Vagina (tissue), 2 donors: ENCODE measurements at places on chromosomes 4 and X.

DNA sequence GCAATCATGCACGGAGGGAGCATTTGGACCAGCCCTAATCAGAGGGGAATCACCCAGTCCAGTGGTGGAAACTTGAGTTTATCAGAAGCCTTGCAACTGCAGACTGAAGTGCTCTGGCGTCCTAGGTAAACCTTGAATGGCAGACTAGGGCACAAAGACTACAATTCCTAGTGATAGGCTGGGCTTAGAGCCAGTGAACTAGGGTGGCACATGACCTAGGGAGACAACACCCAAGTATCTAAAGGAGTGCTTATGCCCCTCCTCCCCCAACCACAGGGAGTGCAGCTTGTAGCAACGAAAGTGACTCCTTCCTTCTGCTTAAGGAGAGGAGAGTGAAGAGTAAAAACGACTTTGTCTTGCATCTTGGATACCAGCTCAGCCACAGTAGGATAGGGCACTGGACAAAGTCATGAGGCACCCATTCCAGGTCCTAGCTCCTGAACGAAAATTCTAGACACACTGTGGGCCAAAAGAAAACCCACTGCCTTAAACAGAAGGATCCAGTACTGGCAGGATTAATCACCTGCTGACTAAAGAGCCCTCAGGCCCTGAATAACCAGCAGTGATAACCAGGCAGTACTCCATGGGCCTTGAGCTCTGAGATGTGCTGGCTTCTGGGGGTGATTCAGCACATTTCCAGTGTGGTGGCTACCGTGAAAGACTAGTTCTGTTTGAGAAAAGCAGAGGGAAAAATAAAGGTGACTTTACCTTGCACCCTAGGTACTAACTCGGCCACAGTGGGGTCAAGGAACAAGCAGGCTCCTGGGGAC is 58.7 kb upstream of the STARD8 start:
- no peak for DNase-seq
- no peak overlapping the region for H3K27ac ChIP-seq
- no peak overlapping the region for H3K4me3 ChIP-seq
- no peaks in the 10 kb centered on the region for H3K4me1 ChIP-seq

DNA sequence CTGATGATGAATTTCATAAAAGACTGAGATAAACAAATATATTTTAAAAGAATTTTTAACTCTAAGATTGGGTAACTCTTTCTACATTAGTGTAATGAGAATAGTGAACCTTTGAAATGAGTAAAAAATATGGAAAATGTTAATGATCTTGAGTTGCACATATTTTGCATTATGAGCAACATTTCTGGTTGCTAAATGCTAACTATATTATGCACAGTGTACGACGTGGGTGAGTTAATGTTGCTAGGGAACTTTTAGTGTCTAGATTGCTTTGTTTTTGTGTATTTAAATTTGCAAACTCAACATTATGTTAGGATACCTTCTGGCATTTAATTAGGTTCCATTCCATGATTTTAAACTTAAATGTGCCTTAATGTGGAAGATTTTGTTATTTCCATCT is 612.9 kb upstream of the GALNT7 start:
- no peaks in the 10 kb centered on the region for H3K4me1 ChIP-seq
- H3K36me3 ChIP-seq: no peaks in the 10 kb centered on the region
- H3K27me3 ChIP-seq: no peaks in the 10 kb centered on the region
- no peak overlapping the region for H3K27ac ChIP-seq
- no peak for DNase-seq

- H3K27me3 ChIP-seq: no peaks in the 10 kb centered on the region
- no peaks in the 10 kb centered on the region for H3K4me1 ChIP-seq
- H3K4me3 ChIP-seq: no peak overlapping the region
- no peak overlapping the region for H3K27ac ChIP-seq
These were observed 131.0 kb downstream of the PRKX start for GRCh38 chrX:3582451-3582850.

DNA sequence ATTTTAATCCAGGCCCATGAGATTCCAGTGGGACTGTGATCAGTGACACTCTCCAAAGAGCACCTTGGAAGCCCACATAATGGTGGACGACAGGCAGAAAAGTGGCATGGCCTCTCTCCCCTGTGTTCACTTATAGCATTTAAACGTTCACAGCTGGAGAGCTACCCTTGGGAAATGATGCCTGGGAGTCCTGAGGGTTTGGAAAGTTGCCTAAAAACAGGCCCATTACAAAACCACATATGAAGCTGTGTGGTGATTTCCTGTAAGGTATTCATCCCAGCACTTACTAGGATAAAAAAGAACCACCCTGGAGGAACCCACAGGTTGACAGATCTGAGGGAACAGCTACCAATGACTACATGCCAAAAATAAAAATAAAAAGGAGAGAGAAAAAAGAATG is 193.2 kb downstream of the RASL11B start:
- no peak overlapping the region for H3K27ac ChIP-seq
- H3K4me1 ChIP-seq: no peaks in the 10 kb centered on the region
- no peaks in the 10 kb centered on the region for H3K36me3 ChIP-seq
- no peak overlapping the region for H3K4me3 ChIP-seq

DNA sequence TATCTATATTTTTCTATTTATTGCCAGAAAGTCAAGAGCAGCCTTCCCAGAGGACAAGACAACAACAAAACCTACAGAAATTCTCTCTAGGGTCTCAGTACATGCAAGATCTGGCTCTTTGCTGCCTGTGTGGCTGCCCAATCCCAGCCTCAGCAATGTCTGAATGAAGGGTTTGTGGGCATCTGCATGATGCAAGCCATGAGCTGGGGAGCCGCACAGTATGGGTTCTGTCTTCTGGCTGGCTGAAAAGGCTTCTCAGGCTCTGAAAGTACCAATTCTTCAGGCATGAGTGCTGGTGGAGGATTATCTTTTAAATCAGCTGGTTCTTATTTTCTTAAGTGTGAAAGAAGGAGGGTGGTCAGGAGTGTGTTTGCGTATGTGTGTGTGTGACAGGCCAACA is 104.6 kb downstream of the PDGFRA start:
- no peaks in the 10 kb centered on the region for H3K4me1 ChIP-seq
- H3K36me3 ChIP-seq: no peaks in the 10 kb centered on the region
- no peak overlapping the region for H3K4me3 ChIP-seq

GRCh38 chr4:91171217-91171616 is 1044.0 kb downstream of the CCSER1 start:
- H3K36me3 ChIP-seq: no peaks in the 10 kb centered on the region
- no peak for DNase-seq
- H3K27me3 ChIP-seq: no peaks in the 10 kb centered on the region
- H3K27ac ChIP-seq: no peak overlapping the region

- no peak overlapping the region for H3K27ac ChIP-seq
- no peak overlapping the region for H3K4me3 ChIP-seq
- H3K4me1 ChIP-seq: peaks cover 5% of the 10 kb centered on the region
- H3K27me3 ChIP-seq: no peaks in the 10 kb centered on the region
- no peaks in the 10 kb centered on the region for H3K36me3 ChIP-seq
- DNase-seq: no peak
These were observed 38.1 kb upstream of the PDE5A start for GRCh38 chr4:119666653-119667091.

GRCh38 chr4:20916106-20916505 is 215.8 kb downstream of the PACRGL start:
- DNase-seq: no peak
- H3K4me3 ChIP-seq: no peak overlapping the region
- no peaks in the 10 kb centered on the region for H3K27me3 ChIP-seq

GRCh38 chrX:71549986-71550385 is 17.1 kb downstream of the OGT start:
- no peaks in the 10 kb centered on the region for H3K4me1 ChIP-seq
- no peak overlapping the region for H3K4me3 ChIP-seq
- no peak for DNase-seq
- no peak overlapping the region for H3K27ac ChIP-seq
- H3K27me3 ChIP-seq: no peaks in the 10 kb centered on the region
- H3K36me3 ChIP-seq: no peaks in the 10 kb centered on the region

DNA sequence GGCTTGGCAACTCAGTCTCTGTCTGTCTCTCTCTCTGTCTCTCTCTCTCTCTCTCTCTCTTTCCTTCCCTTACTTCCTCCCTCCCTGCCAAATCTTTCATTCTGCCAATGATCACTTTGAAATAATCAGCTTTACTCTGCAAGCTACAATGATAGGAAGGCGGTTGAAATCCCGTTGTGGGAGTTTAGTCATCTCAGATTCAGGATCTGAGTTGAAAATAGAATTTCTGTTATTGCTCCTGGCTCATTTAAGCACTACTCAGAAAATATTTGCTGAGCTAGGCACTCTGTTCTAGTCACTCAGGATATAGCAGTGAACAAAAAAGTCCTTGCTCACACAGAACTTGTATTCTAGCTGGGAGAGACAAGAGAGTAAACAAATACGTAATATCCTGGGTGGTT is 56.3 kb upstream of the DCTD start:
- no peak for DNase-seq
- H3K27me3 ChIP-seq: no peaks in the 10 kb centered on the region

- DNase-seq: no peak
- no peaks in the 10 kb centered on the region for H3K27me3 ChIP-seq
- H3K4me1 ChIP-seq: no peaks in the 10 kb centered on the region
- no peak overlapping the region for H3K4me3 ChIP-seq
- no peak overlapping the region for H3K27ac ChIP-seq
These were observed 56.8 kb upstream of the FAM9B start for GRCh38 chrX:9090766-9091165.

- H3K27ac ChIP-seq: no peak overlapping the region
- no peaks in the 10 kb centered on the region for H3K27me3 ChIP-seq
- no peaks in the 10 kb centered on the region for H3K36me3 ChIP-seq
- no peak for DNase-seq
These were observed 687.2 kb upstream of the AADAT start for GRCh38 chr4:170776983-170777382.

- no peaks in the 10 kb centered on the region for H3K27me3 ChIP-seq
- H3K36me3 ChIP-seq: no peaks in the 10 kb centered on the region
- H3K27ac ChIP-seq: no peak overlapping the region
- H3K4me1 ChIP-seq: no peaks in the 10 kb centered on the region
- H3K4me3 ChIP-seq: no peak overlapping the region
- no peak for DNase-seq
These were observed 9.7 kb upstream of the PLAC8 start for GRCh38 chr4:83124111-83124780.

DNA sequence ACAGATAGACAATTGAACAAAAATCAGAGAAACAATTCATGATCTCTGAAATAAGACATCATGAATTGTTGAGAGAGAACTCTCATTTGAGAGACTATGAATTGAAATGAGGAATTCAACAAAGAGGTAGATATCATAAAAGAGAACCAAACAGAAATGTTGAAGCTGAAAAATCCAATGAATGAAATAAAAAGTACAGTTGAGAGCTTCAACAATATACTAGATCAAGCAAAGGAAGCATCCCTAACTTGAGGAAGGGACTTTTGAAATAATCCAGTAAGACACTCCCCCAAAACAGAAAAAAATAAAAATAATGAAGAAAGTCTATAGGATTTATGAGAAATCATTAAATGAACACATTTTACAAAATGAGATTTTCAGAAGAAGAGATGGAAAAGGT is 310.0 kb upstream of the PCDH10 start:
- no peak for DNase-seq
- no peak overlapping the region for H3K27ac ChIP-seq
- no peaks in the 10 kb centered on the region for H3K4me1 ChIP-seq
- H3K4me3 ChIP-seq: no peak overlapping the region

DNA sequence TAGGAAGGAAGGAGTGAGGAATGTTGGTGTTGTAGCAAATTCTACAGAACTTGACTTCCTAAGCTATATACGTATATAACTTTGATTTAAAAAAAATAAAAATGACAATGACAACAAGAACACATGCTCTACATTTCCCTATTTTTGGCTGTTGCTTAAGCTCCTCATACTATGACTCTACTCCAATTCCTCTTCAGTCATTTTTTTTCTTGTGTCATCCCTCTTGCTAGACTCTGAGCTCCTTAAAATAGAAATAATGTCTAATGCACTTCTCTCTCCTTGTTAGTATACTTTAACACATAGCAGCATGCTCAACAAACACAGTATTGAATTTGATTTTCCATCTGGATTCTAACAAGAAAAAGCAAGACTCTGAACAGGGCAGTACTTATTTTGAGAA is 144.0 kb downstream of the HDX start:
- no peaks in the 10 kb centered on the region for H3K36me3 ChIP-seq
- DNase-seq: no peak
- no peaks in the 10 kb centered on the region for H3K4me1 ChIP-seq
- H3K4me3 ChIP-seq: no peak overlapping the region
- no peaks in the 10 kb centered on the region for H3K27me3 ChIP-seq
- H3K27ac ChIP-seq: no peak overlapping the region

- no peaks in the 10 kb centered on the region for H3K27me3 ChIP-seq
- no peaks in the 10 kb centered on the region for H3K36me3 ChIP-seq
- peak overlapping the region; percentile 59 for H3K27ac ChIP-seq
- no peak for DNase-seq
These were observed 93.2 kb downstream of the FAM13A start for GRCh38 chr4:88963817-88964216.

DNA sequence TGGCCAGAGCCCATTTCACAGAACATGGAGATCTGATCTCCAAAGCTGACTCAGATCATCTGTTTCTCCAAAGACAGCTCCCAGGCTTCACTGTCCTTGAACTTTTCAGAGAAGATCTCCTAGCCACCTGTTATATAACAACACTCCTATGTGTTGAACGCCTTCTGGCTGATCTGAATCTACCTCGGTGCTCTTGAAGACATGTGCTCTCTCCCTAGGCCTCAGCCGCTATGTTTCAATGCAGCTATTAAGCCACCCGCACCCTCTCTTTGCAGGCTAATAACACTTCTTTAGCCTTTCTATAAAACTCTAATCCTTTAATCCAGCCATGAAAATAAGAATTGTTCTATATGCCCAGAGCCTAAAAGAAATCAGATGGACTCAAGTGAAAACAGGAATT is 34.9 kb downstream of the SEL1L3 start:
- DNase-seq: no peak
- no peaks in the 10 kb centered on the region for H3K36me3 ChIP-seq
- H3K27me3 ChIP-seq: no peaks in the 10 kb centered on the region
- no peak overlapping the region for H3K4me3 ChIP-seq
- no peaks in the 10 kb centered on the region for H3K4me1 ChIP-seq
- H3K27ac ChIP-seq: no peak overlapping the region

GRCh38 chr4:185700048-185700447 is 111.9 kb downstream of the SORBS2 start:
- H3K27me3 ChIP-seq: no peaks in the 10 kb centered on the region
- no peak overlapping the region for H3K4me3 ChIP-seq
- H3K36me3 ChIP-seq: no peaks in the 10 kb centered on the region
- peak overlapping the region; percentile 5 for H3K27ac ChIP-seq
- no peak for DNase-seq
- H3K4me1 ChIP-seq: no peaks in the 10 kb centered on the region

DNA sequence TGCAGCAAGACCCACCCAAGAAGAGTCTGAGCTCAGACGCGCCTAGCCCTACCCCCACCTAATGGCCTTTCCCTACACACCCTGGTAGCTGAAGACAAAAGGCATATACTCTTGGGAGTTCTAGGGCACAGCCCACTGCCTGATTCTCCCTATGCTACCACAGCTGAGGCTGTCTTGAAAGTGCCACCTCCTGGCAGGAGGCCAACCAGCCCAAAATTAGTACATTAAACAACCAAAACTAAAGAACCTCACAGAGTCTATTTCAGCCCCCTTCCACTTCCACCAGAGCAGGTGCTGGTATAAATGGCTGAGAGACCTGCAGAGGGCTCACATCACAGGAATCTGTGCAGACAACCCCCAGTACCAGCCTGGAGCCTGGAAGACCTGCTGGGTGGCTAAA is 119.1 kb downstream of the HMGN5 start:
- H3K36me3 ChIP-seq: no peaks in the 10 kb centered on the region
- H3K27me3 ChIP-seq: no peaks in the 10 kb centered on the region
- DNase-seq: no peak
- no peaks in the 10 kb centered on the region for H3K4me1 ChIP-seq
- H3K4me3 ChIP-seq: no peak overlapping the region
